Activated T-cell treated with anti-CD3 and anti-CD28 coated beads, Interleukin-2, amount 50 U/mL, for 72 hours (primary cell): ENCODE measurements at places on chromosomes 6 and 20. TPM values are rescaled to one million over a fixed set of nuclear protein-coding genes. Genes with fewer than 3 reads are reported as not detected.

- no peak for DNase-seq
- H3K4me3 ChIP-seq, result no peak overlapping the region
- peaks cover 3% of the 10 kb centered on the region for H3K27me3 ChIP-seq
- no peak overlapping the region for H3K27ac ChIP-seq
These were observed 5.9 kb downstream of the HSPA12B start for GRCh38 chr20:3738111-3739053.

The HLA-G gene
- not detected for total RNA-seq

DNA sequence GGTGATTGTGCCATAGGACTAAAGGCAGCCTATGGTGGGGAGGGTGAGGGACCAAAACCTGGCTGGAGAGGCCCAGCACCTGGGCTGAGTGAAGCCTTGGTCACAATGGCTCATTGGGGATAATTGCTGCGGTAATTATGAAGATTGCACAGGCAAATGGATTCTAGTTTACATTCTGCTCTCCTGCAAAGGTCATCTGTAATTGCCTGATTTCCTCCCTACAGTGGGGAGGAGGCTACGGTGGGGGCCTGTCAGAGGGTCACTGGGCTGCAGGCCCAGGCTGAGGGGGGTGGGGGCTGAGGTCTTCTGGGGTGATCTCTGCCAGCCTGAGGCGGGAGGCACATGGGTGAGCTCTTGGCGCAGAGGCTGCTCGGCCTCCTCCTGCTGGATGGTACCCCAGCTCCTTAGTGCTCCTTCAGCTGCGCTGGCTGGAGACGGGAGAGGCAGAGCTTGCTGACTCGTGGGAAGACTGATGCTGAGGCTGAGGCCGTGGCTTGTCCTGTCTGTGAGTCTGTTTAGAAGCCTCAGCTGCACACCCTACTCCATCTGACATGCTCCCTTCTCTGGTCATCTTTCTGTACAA lies 30.3 kb downstream of the PACSIN1 start:
- no peak for DNase-seq
- H3K4me3 ChIP-seq, result no peak overlapping the region
- peaks cover 2% of the 10 kb centered on the region for H3K4me1 ChIP-seq

DNA sequence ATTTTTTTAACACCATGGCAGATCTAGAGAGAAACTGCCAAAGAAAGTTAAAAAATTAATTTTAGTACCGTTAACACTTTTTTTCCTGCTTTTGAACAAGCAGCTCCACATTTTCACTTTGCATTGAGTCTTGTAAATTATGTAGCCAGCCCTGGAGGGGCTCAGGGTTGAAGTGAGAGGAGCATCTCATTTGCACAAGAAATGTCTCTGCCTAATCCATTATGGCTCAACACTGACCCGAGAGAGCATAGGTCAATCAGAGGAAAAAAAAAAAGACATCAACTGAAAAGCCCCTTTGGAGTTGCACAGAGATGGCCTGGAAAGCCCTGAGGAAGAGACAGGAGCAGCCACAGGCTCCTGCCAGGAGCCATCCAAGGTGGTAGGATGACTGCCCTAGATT lies 4.3 kb upstream of the SLPI start:
- H3K4me3 ChIP-seq, result no peak overlapping the region
- no peak for DNase-seq
- H3K27ac ChIP-seq, result no peak overlapping the region

DNA sequence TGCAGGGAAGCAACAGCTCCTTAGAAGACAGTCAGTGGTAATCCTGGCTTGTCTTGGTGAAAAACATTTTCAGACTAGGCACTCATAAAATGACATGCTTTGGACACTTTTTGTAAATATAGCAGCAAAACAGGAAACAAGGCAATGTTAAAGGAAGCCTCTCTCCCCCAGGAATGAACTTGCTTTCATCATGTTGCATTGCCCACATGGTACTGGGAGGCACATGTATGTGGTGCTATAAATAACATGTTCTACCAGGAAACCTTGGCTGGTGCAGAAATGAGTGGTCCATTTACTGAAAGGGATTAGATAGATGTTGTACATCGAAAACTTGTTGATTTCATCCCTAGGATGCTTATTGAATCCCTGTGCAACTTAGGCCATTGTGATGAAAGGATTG lies 121.4 kb upstream of the RREB1 start:
- no peak overlapping the region for H3K27ac ChIP-seq
- peaks cover 7% of the 10 kb centered on the region for H3K27me3 ChIP-seq
- DNase-seq, result no peak
- H3K4me1 ChIP-seq, result no peaks in the 10 kb centered on the region
- no peaks in the 10 kb centered on the region for H3K36me3 ChIP-seq

The MCM3 gene
- total RNA-seq, result 184 TPM

The CASS4 gene
- total RNA-seq, result 6.9 TPM

- DNase-seq, result no peak
- no peak overlapping the region for H3K27ac ChIP-seq
- no peaks in the 10 kb centered on the region for H3K27me3 ChIP-seq
- H3K4me3 ChIP-seq, result no peak overlapping the region
- H3K36me3 ChIP-seq, result peaks cover 2% of the 10 kb centered on the region
These were observed 7.1 kb upstream of the TNFRSF6B start for GRCh38 chr20:63689046-63690002.

The L3MBTL1 gene
- 17.7 TPM for total RNA-seq

DNA sequence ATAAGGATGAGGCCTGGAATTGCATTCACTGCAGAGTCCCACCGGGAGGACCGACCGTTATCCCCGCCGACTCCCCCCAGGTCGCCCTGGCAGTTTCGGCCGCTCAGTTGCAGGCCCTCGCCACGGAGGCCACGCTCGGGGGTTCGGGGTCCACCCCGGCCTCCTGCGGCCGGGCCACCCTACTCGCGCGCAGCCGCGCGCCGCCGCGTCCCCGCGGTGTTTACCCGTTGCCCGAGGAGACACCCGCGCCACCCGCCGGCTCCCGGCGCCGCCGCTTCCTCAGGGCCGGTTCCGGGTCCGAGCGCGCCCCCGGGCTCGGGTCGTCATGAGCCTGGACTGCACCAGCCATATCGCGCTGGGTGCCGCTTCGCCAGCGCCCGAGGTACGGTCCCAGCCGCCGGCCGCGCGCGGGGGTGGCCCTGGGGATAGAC lies at the start of gene CCDC170:
TSS of gene CCDC170 (plus strand) at position 214 of the 431 bp plus-strand sequence. CDS start at position 326, 112 bp downstream.
- H3K4me1 ChIP-seq, result peaks cover 22% of the 10 kb centered on the region
- H3K36me3 ChIP-seq, result no peaks in the 10 kb centered on the region
- peak within 1 kb of the TSS; percentile 84 for H3K4me3 ChIP-seq
- no peak within 1 kb of the TSS for H3K27ac ChIP-seq
- peak; percentile 21 for DNase-seq

DNA sequence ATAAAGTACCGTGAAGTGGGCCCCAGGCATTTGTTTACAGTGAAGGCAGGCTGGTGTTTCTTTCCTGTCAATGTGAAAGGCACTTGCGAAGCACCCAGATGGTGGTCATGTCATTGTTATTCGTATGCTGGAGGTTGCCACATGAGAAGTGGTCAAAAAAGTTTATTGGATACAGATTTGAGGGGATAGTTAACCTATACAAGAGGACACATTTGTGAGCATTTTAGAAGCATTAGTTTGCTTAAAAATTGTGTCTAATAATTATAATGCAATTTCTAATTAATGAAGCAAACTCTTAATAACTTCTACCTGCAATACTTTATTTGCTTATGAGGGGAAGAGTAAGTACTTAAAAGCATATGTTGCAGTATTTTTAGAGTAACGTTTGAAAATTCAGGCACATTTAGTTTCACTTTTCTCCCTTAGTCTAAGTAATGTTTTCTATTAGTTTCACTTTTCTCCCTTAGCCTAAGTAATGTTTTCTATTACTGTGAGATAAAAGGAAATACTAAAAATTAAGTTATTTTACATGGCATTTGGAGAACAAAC lies 120.7 kb upstream of the CLDN20 start:
- H3K4me1 ChIP-seq, result peaks cover 41% of the 10 kb centered on the region
- H3K36me3 ChIP-seq, result peaks cover 7% of the 10 kb centered on the region
- H3K27me3 ChIP-seq, result no peaks in the 10 kb centered on the region
- DNase-seq, result no peak
- H3K4me3 ChIP-seq, result peak overlapping the region; percentile 75
- H3K27ac ChIP-seq, result no peak overlapping the region

DNA sequence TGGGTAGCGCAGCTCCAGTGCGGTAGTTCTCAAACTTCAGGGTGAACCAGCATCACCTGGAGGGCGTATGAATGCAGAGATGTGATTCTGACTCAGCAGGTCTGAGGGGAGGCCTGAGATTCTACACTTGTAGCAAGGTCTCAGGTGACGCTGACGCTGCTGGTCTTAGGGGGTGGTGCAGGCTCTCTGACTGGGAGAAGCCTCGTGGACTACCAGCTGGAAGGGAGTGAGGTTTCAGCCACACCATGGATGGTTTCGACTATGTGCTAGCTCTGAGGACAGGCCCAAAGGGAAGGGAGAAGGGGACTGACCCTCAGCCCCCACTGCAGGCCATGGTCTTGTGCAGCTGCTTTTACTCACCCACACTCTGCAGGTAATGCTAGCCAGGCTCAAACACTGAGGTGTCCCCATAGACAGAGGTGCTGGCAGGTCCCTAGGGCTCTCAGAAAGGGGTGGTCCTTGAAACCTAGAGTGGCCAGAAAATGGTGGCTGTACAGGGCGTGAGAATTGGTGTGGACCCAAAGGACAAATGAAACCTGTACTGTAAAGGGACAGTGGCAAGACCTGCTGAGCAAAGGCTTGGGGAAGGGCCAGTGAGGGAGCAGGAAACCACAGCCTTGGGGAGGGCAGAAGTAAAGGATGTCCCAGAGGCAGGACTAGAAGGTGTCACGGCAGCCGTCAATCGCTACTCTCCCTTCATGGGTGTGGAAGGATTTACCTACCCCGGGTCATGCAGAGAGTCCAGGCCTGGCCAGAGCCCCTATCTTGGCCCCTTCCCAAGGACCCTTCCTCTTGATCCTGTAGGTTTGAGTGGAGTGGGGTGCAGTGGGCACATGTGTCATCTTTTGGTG lies 52.7 kb downstream of the EBF4 start:
- H3K4me1 ChIP-seq, result peaks cover 32% of the 10 kb centered on the region
- H3K27ac ChIP-seq, result no peak overlapping the region
- no peaks in the 10 kb centered on the region for H3K36me3 ChIP-seq
- no peak for DNase-seq

DNA sequence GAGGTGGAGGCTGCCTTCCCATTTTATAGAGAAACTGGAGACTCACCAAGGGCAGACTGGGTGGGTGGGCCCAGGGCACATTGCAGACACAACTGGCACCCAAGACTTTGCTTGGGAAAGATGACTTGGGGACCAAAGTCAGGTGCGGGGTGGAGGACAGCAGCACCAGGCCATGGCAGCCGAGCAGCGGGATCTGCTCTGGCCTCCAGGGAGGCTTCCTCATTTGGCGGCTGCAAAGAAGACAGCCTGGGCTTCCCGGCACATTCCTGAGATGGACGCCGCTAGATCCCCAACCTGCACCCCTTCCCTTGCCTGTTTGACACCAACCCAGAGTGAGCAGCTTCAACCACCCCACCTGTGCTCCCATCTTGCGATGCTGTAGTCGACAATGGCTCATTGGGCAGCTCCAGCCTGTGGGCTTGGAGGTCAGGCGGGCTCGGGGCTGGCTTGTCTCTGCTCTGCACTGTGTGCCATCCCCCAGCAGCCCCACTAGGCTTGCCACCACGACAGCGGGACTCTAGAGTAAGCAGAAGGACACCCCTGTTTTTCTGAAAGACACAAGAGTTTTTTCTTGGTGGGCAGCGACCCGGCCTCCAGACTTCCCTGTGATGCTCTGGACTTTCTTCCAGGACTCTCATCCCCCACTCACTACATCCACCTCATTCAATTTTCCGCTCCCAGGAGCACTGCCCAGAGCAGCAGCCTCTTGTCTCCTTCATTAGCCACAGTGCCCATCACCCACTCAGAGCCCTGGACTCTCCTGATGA lies 184.9 kb upstream of the CST7 start:
- H3K36me3 ChIP-seq, result no peaks in the 10 kb centered on the region
- H3K27me3 ChIP-seq, result peaks cover 8% of the 10 kb centered on the region
- no peaks in the 10 kb centered on the region for H3K4me1 ChIP-seq
- no peak for DNase-seq
- no peak overlapping the region for H3K27ac ChIP-seq

- H3K27ac ChIP-seq, result no peak overlapping the region
- peaks cover 12% of the 10 kb centered on the region for H3K4me1 ChIP-seq
- no peak for DNase-seq
- H3K36me3 ChIP-seq, result no peaks in the 10 kb centered on the region
- H3K27me3 ChIP-seq, result peaks cover 8% of the 10 kb centered on the region
These were observed 9.2 kb downstream of the CPNE5 start for GRCh38 chr6:36829919-36830544.

DNA sequence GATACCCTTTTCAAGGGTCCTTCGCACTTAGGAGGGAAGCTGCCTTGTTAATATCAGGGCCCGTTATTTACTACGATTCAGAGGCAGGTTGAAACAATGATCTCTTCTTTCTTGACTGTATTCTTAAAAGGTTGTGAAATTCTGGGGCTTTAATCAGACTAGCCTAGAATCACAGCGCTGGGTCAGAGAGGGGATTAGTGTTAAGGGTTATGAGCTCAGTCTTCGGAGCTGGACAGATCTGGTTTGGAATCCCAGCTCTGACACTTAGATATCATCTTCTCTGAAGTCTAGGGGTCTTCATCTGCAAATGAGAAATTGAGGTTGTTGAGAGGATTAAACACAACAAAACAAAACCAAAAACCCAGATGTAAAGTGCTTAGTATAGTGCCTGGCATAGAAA lies 77.4 kb downstream of the CD83 start:
- no peaks in the 10 kb centered on the region for H3K4me1 ChIP-seq
- H3K27me3 ChIP-seq, result peaks cover 11% of the 10 kb centered on the region
- no peak overlapping the region for H3K4me3 ChIP-seq

The LY6G5B gene
- total RNA-seq, result 21.3 TPM

DNA sequence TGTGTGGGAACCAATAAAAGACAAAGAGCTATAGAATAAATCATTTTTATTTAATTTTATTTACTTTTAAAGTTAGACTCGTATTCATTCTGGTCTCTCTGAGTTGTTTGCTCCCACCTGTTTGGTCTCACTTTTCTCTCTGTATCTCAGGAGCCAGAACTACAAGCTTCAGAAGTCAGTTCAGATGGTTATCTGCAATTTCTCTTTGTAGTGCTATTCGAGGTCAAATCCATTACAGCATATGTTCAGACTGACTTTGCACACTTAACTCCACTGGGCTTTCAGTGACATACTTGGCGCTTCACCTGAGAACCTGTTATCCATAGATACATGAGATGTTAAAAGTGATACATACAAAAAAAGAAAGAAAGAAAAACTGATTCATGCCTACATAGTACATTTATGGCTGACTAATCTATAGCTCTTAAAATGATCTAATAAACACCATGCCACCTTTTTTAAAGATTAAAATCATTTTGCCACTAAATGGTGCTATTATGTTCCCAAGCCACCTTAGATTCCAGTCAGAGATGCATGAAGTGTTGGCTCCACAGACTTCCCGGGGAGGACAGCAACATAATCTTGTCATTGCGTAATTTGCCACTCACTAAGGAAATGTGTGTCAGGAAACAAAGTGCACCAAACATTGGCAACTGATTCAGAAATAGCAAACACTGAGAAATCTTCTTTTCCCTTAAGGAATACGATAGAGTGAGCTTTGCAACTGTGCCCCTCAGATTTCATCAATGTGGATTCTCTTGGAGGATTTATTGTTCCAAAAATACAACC lies 396.7 kb downstream of the HACE1 start:
- no peak overlapping the region for H3K4me3 ChIP-seq
- H3K36me3 ChIP-seq, result no peaks in the 10 kb centered on the region
- H3K27ac ChIP-seq, result no peak overlapping the region
- DNase-seq, result no peak
- no peaks in the 10 kb centered on the region for H3K4me1 ChIP-seq
